ENCODE measurements at places on chromosomes 12 and 14.

DNA sequence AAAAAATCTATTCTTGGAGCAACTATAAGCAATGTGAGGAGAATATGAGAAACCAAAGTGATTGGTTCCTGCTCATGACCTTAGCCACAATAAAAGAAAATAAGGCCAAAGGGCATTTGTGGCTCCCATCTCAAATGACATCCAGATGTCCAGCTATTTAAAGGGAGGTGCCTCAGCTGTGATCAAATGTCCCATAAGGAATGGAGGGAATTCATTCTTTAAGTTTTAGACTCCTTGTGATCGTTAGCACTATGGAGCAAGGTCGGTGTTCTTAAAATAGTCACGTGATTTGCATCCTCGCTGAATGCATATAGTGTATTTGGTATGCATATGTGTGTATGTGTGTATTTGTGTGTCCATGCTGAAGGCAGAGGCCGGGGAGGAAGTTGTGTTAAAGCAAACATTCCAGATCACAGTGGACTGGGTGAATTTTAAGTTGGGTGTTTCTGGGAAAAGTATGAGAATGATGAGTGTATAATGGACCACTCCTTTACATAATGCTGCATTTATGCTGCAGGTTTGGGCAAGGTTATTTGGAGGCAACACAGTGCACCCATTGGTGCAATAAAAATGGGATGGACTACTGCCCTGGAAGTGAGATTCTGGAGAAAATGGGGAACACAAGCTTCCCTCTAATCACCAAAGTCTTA, 5.6 kb upstream of the E2F7 start:
- DNase-seq: no peak

GRCh38 chr12:89971880-89972279, 263.2 kb upstream of the ATP2B1 start:
- no peak for DNase-seq

DNA sequence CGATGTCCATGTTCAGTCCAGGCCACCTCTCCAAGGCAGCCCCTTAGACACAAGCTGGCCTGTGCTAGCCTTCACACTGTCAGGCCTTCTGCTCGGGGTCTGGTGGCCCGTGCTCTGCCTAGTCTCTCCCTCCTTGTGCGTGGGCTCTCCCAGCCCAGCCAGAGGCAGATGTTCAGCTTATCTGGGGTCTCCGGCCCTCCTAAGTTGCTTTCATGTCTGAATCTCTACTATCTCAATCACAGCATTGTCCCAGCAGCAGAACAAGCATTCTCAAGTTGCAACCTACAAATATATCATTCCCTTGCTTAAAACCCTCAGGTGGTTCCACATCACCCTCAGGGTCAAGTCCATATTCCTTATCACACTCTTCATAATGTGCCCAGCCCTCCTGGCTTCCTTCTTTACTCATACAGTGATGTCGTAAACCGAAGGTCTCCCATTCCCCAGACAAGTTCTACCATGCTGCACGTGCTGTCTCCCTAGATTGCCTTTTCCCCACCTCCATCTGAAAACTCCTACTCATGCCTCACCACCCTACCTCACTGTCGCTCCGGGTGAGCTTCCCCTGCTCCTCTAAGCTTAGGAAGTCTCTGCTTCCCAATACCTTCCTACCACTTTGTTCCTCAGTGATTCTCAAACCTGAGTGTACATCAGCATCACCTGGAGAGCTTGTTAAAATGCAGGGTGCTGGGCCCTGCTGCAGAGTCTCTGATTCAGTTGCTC, 1.5 kb downstream of the KRT73 start:
- no peak for DNase-seq

DNA sequence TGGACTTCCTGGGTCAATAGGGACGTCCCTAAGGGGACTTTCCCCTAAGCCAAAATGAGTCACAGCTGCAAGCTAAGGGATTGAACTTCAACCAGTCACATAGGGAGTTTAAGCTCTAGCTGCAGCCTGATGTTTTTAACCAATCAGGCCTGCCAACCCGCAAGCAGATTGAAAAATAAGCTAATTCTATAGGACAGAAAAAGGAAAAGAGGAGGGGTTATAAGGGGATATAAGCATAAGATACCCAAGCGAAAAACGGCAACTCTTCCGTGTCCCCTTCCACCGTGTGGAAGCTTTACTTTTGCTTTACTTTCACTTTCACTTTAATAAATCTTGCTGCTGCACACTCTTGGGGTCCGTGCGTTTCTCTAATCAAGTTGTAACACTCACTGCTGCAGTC, 24.4 kb downstream of the ATP23 start:
- DNase-seq: no peak

DNA sequence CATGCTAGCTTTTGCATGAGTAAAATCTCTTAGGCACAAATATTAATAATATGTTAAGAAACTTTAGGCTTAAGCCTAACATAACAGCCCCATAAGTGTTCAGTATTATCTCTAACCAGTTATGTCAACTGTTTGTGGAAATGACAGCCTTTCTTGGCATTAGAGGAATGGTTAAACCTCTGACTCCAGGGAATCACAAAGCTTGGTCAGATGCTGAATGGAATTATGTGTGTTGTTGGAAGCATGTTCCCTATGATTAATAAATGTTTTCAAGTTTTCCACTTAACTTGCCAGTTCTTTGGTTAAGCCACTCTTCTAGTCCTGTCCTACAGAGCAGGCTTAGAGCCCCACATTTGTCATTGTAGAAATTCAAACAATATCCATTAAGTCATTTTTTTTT, 17.0 kb downstream of the PSEN1 start:
- no peak for DNase-seq

- no peak for DNase-seq
Observed at GRCh38 chr12:57618966-57619433, 7.8 kb downstream of the ARHGEF25 start.

DNA sequence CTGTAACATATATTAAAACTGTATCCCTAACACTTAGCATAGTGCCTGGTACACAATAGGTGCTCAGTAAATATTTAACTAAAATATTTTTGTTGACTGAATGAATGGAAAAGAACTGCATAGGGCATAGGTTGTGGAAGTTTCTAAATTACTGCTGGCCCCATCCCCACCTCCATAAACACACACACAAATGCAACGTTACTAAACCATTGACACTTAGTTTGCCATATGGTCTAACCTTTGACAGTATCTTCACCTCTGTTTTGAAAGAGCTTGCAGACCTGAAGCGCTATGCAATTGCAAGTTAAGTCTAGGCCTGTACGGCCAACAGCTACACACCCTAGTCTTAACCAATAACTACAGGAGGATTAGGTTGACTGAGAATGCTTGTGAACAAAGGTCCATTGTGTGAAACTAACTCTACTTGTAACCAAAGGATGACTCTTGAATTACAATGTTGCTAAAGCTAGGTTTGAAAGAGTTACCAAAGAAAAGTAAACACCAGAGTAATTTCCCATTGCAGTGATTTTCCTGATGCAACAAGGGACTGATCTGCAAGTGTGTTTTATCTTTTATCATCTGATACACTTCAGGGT, 924 bp upstream of the MANSC1 start:
- no peak for DNase-seq

- no peak for DNase-seq
Observed at GRCh38 chr12:128265566-128265965, 1.4 kb upstream of the TMEM132C start.

DNA sequence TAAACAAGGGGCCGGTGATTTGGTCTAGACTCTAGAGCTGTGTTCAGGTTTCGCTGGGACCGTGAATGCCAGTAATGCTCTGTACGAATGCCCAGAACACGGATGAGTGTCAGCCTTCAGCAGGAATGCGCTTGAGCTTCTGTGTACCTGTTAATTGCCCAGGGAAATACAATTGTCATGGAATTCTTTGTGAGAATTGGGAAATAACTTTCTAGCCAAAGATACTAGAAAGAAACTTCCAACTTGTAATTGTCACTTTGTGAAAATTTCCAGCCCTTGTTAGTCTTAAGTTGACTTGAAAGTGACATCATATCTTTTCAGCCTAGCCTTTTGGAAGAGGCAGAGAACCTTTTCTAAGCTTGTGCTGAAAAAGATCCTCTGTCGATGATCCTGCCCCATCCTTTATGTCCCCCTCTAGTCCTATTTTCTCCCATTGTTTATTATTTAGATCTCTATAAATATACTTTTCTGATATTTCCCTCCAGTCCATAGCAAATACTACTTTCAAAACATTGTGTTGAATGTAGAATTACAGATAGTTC, 2.7 kb downstream of the CHST11 start:
- DNase-seq: no peak

- no peak for DNase-seq
Observed at GRCh38 chr12:3229577-3229976, 152.4 kb downstream of the TSPAN9 start.

- DNase-seq: no peak
Observed at GRCh38 chr14:57293866-57294837, 25.4 kb downstream of the AP5M1 start.

- no peak for DNase-seq
Observed at GRCh38 chr14:23639048-23639890, 3.1 kb downstream of the DHRS2 start.

GRCh38 chr14:30115756-30116155, 188.1 kb upstream of the PRKD1 start:
- no peak for DNase-seq

DNA sequence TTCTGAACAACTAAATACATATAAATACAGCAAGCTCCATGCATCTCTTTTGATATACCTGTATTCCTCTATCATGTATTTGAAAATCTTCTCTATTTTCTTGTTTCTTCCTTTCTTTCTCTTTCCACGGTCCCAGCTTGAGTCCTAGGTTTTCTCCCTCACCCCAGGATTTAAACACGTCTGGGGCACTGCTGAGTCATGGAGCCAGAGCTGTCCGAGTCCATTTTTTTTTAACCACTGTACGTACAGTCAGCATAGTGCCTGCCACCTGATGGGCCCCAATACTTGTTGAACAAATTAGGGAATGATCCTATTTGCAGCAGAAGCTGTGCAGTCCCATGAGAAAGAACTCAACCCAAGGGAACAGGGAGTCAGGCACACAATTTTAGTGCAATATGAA, 158.1 kb downstream of the ATP23 start:
- DNase-seq: no peak

DNA sequence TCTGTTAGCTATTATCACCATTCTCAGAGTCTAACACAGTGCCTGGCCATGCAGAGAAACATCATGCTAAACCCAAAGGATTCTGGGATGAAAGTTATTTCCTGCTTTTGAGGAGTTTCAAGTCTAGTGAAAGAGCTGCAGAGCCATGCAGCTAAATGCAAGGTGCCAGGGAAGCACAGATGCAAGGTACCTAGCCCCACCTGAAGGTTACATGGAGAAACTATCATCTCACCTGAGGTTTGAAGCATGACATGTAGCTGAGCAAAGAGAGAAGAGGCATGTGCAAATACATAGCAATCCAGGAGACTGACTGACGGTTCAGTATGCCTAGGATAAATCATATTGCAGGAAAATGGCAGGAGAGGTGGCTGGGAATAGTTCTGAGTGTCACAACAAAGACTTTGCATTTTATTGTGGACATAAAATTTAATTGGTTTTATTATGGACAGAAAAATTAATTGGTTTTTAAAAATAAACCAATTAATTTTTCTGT, 170.4 kb downstream of the PRKD1 start:
- no peak for DNase-seq

DNA sequence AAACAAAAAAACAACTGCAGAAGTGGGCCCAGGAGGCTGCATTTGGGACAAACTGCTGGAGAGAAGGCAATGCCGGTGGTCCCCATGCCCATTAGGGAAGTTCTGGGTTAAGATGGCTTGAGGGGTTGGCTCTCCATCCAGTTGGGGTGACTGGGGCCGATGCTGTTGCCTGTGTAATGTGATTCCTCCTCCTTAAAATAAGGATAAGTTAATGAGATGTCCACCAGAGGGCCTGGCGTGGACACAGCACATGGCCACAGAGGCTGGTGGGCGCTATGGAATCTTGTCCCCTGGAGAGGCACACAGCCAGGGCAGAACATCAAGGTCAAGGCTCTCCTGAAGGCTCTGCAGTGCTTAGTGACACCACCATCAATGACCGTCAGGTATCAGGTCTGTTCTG, 1.0 kb upstream of the TESC start:
- no peak for DNase-seq

DNA sequence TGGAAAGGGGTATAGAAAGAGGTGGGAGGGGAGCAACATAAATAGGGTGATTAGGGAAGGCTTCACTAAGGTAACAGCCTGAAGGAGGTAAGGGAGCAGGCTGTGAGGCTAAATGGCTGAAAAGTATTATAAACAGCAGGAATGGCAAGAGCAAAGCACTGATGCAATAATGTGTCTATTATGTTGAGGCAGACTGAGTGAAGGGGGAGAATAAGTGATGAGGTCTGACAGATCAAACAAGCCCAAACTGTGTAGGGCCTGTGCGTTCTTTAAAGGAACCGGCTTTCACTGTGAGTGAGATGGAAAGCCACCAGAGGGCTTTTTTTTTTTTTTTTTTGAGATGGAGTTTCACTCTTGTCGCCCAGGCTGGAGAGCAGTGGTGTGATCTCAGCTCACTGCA, 6.7 kb upstream of the VCPKMT start:
- no peak for DNase-seq

DNA sequence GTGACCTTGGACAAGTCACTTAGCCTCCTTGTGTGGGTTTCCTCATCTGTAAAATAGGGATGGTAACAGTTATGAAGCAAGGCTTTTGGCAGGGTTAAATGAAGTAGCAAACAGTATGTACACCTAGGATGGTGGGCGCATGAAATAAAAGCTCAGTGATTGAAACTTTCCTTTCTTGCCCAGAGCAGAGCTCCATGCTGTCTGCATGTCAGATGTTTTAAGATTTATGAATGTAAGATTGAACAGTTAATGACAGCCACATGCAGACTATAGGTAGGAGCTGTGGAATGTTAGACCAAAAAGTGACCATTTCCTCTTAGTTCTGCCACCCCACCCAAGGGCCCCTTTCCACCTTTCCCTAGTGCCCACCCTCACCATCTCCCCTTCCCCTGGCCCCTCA, 12.1 kb downstream of the ITGB7 start:
- no peak for DNase-seq

GRCh38 chr12:131264635-131265034, 310.9 kb downstream of the ADGRD1 start:
- no peak for DNase-seq

DNA sequence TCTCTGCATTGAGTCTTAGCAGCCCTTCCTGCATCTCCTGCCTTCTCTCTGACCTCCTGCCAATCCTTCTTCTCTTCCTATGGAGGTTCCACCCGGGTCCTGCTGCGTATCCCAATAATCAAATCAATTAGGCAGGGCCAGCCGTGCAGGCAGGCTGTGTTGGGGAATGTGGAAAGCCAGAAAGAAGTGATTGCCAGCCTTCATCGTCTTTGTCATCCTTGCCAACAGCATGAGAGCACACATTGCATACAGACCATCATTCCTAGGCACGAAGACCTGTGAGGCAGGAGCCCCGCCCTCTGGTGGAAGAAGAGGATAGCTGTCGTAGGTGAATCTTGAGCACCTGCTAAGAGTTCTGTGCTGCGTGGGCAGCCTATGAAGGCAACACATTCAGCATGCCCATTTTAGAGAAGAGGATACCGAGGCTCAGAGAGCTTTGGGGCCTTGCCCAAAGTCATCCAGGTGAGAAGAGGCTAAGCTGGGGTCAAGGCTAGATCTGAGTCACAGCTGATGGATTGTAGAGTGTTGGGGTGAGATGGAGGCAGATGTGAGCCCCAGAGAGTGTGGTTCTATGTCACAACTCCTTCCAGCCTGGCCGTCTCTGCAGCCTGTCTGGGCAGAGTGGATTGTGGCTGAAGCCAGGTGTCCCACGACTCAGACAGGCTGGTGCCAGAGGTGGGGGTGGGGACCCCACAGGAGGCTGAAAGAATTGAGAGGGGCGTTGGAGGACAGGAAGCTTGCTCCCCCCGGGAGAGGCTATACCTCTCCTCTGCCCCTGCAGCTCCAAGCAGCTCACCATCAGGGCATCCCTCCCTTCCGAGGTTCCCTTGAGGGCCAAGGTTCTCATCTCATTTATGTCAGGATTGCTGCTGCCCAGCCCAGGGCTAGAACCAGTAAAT, 12.7 kb downstream of the C14orf132 start:
- DNase-seq: no peak

GRCh38 chr12:15815730-15816129, 26.5 kb upstream of the EPS8 start:
- no peak for DNase-seq
